A549 (cell line): ENCODE measurements at places on chromosomes 13 and 19. TPM values are rescaled to one million over a fixed set of nuclear protein-coding genes. Genes with fewer than 3 reads are reported as not detected.

The LTBP4 gene
- 37.7 to 51.1 TPM (median 43.2 TPM) in 3 replicates for polyA plus RNA-seq

The ZNF221 gene
- 1.2 to 2.3 TPM (median 1.6 TPM) in 3 replicates for polyA plus RNA-seq

DNA sequence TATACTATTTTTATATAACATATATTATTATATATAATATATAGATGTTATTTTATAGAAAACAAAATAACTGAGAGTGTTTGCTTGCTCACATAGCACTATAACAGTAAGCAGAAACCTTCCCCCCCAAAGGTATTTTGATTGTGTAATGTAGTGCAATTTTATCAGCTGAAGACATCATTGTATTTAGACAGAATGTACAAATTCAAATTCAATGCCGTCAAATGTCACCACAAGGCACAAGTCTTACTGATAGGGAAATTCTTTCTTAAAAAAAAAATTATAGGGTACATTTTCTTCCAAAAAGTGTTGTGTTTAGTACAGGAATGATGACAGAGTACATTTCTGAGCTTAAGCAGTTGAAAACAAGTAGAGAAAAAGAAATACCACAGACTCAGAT is 1147.1 kb upstream of the SPRY2 start:
- no peak for DNase-seq

- no peak for DNase-seq
These were observed 552 bp upstream of the ZNF816 start for GRCh38 chr19:52963247-52963618.

GRCh38 chr19:12611361-12611699 is 610 bp downstream of the ZNF791 start:
- DNase-seq: peak; percentile 75

GRCh38 chr19:10290876-10291553 is 1.3 kb downstream of the ICAM5 start:
- no peak for DNase-seq

DNA sequence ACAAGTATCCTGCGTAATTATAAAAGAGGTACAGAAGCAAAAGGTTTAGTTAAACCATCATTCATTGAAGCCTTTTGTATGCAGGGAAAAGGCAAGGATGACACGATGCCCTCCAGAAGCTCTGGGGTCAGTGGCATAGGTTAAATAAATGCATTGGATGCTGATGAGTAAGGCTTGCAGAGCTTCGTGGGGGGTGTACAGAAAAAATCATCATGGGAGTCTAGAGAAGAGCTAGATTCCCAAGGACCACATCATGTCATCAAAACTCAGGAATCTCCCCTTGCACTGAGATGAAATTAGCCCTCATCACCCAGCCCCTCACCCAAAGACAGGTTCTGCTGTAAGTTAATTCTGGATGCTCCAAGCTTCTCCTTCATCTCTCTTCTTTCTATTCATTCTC is 8.3 kb downstream of the FPR1 start:
- no peak for DNase-seq
